NCI-H1105 (cell line): ENCODE measurements at places on chromosomes 1 and 21.

DNA sequence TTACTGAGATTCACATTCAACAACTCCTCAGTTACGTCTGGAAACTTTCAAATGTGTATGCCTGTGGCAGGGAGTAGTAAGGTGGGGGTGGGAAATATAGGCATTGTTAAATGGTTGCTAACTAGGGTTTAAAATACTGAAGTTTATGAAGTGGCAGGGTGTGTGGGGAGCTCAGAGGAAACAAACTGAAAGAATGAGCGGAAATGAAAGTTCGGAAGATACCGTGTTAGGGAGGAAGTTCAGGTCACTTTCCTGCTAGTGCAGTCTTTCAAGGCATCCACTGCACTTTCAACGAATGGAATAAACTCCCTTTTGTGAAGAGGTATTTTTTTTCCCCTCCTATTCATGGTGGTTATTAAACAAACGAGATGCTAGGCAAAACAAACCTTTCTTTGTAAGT is 19.7 kb downstream of the SYNJ1 start:
- no peak for DNase-seq

- peak; percentile 72 for DNase-seq
These were observed 156.9 kb upstream of the GJB5 start for GRCh38 chr1:34597877-34598514.

DNA sequence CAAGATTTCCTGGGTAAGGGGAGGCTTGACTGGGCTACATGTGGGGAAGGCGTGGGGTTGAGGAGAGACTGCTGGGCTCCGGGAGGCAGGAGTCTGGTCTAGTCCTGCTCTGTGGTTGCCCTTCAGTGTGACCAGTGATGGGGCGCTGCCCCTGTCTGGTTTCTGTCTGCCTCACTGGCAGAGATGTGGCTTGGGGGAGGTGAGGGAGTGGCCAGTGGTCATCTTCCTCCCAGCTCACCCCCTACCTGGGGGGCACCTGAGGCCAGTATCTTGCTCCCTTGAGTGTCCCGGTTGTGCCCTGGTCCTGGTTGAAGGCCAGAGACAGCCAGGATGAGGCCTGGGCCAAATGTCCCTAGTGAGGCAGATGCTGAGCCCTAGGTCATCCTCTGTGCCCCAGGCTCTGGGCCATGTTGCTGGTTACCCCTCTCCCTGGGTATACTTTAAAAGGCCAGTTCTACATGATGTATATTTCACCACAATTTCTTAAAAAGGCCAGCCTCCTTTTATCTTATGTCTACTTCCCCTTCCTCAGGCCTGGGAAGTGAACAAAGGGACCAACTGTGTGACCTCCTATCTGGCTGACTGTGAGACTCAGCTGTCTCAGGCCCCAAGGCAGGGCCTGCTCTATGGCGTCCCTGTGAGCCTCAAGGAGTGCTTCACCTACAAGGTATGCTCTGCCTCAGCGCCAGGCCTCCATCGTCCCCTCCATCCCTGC is 10.5 kb downstream of the FAAH start:
- DNase-seq, result no peak

DNA sequence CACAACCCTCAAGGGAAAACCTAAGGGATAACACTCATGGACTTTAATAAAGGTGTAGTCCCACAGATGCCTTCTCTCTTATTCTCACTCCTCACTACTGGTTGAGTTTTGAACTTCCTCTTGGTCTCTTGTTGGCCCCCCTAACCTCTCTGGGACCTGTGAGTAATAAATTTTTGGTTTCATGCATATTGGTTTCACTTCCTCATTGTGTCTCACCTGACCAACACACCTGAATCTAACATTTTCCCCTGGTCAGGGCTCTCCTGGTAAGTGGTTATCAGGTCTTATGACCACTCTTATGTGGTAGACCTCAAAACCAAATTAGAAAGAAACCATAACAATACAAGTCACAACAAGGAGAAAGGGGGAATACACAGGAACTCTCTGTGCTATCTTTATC is 60.5 kb upstream of the PRMT6 start:
- no peak for DNase-seq

- DNase-seq, result no peak
These were observed 21.4 kb upstream of the BLACAT1 start for GRCh38 chr1:205477121-205477758.

- DNase-seq, result no peak
These were observed 105.1 kb upstream of the ARHGEF16 start for GRCh38 chr1:3349161-3349967.

DNA sequence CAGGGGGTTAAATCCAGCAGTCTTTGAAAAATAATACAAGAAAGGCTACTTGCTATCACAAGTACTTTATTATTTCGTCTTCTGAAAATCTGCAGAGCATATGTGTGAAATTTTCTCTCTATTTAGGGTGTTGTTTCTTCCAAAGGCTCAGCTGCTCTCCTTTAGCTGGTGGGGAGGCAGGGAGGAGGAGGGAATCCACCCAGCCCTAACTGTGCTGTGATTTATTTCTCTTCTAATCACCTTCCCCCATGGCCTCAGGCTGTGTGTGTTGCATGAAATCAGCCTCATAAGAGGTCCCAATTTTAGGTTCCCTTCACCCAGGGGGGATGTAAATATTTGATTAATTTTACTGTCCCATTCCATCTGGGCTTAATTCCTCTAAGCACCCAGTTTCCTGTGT is 77.6 kb upstream of the PGBD5 start:
- DNase-seq, result no peak

GRCh38 chr1:118934706-118935105 is 53.4 kb downstream of the TBX15 start:
- DNase-seq, result no peak

DNA sequence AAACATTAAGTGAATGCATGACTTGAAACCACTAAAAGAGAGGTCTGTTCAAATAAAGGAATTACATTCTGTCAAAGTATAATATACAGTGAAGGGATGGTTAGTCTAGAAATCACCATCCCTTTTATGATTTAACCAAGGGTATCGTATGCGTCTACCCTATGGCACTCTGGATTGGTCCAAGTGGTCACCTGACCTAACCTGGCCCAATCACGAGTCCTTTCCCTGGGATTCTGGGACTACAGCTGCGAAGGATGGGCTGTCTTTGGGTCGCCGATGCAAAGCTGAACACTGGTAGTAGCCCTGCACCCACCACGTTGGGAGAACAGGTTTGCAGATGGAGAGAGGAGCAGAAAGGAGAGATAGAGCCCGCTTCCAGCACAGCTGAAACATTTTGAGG is 30.4 kb upstream of the C1orf198 start:
- DNase-seq, result no peak

DNA sequence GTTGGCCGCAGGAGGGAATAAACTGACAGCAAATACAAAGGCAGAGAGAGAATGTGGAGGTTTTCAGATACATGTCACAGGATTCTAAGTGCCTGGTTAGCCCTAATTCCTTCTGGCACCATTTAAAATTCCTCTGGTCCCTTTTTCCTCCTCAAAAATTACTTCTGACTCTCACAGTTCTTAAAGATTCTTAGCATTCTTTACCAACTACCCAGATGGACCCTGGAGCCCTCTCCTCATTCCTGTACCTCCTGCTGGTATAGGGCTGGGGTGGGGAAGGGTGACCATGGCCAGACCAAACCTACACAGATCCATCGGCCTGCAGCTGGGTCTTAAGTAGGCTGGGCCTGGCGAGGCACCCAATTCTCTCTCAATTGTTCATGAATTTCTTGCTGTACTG is 7.2 kb downstream of the MKNK1 start:
- no peak for DNase-seq

GRCh38 chr1:39666772-39667171 is 5.1 kb downstream of the NT5C1A start:
- no peak for DNase-seq

GRCh38 chr1:240515505-240515904 is 96.5 kb downstream of the GREM2 start:
- DNase-seq, result no peak

DNA sequence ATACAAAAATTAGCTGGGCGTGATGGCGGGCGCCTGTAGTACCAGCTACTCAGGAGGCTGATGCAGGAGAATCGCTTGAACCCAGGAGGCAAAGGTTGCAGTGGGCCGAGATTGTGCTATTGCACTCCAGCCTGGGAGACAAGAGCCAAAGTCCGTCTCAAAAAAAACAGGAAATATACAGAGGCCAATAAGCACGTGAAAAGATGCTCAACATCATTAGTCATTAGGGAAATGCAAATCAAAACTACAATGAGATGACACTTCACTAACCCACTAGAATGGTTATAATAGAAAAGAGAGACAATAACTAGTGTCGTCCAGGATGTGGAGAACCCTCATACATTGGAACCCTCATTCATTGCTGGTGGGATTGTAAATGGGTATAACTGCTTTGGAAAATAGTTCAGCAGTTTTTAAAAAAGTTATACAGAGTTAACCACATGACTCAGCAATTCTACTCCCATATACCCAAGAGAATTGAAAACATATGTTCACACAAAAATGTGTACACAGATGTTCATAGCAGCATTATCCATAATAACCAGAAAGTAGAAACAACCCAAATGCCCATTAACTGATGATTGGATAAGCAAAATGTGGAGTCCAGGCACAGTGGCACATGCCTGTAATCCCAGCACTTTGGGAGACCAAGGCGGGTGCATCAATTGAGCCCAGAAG is 6.4 kb upstream of the E2F2 start:
- no peak for DNase-seq

DNA sequence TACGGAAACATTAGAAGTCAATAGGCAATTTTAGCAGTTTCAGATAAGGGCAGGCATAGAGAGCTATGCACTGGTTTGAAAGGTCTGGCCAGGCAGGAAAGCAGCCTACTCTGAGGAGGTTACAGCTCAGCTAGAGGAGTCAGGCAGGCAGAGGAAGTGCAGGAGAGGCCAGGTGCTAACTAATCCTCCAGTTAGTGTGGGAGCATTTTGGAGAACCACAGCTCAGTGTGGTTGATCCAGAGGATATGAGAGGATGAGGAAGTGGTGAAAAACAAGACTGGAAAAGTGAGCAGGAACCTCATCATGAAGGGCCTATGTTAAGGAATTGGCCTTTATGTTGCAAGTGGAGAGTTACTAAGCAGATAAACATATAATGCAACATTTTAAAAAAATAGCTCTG is 282.4 kb upstream of the SGIP1 start:
- no peak for DNase-seq

DNA sequence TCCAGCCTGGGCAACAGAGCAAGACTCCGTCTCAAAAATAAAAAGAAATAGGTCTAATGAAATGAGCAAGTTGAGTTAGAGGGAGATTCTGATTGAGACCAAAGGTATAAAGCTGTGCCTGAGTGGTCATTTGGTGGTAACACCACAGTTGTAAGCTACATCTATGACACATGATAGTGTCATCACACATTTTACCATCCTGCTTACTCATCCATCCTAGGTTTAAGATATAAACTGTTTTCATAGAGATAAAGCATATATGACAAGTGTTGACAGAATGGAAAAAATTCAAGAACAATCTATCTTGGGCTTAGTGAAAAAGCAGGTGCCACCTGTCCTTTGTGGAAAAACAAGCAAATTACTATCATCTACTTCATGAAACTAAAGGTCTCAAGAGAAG is 7.1 kb upstream of the CFAP141 start:
- DNase-seq, result no peak

- no peak for DNase-seq
These were observed 3.3 kb upstream of the TBX15 start for GRCh38 chr1:118991448-118991847.

DNA sequence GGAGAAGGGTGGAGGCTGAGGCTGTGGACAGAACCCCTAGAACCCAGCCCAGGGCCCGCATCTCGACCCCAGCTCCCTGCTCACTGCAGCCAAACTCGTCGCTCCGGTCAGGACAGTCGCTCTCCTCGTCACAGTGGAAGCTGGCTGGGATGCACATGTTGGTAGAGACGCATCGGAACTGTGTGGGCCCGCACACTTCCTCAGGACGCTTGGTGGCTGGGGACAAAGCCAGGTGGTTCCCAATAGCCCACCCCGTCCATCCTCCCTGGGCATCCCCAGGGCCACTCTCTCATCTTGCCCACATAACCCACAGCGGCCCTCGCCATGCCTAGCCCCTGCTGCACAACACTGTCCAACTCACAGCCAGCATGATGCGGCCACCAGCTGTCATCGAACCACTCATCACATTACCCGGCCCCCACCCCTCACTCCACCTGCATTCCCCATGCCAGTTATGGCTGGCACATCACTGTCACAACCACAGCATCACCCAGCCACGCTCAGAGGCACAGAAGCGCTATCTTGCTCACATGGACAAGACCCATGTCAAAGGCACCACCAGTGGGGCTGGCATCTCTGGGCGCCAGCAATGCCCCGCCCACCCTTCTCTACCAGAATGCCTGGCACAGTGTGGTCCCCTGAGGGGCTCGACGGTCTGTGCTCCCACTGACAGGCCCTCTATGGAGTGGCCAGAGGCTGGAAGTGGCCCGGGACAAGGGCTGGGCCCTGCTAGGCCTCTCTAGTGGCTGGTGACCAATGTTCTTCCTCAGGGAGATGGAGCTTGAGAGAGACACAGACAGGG is 51.7 kb downstream of the HSPG2 start:
- DNase-seq, result no peak

- no peak for DNase-seq
These were observed 32.5 kb downstream of the NPHP4 start for GRCh38 chr1:5959667-5960230.

DNA sequence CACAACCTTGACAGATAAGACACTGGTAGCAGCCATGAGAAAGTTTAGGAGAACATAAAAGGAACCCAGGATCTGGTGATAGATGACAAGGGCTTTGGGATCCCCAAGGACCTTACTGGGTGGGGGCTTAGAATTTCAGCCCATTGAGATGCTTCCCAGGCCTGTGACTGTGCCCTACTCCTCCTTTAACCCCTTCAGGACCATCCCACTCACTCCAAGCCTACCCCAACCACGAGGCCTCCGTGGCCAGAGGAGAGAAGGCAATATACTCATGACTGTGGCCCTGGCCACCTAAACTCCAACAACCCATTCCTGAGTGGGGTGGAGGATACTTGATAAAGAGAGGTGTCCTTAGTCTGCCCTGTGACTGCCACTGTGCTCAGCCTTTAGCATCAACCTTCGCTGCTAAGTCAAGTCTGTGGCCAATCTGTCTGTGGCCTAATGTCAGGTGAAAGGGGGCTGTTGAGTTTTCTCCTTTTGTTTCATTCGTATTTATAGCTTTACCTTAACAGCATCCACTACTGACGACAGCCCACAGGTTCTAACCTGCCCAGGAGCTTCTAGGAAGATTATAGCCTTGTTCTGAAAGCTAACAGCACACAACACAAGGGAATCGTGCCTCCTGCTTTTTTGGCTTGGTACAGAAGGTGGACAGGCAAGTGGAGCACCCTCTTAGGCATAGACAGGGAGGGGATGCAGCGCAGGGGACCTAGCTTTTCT is 16.9 kb upstream of the BCAR3 start:
- no peak for DNase-seq

DNA sequence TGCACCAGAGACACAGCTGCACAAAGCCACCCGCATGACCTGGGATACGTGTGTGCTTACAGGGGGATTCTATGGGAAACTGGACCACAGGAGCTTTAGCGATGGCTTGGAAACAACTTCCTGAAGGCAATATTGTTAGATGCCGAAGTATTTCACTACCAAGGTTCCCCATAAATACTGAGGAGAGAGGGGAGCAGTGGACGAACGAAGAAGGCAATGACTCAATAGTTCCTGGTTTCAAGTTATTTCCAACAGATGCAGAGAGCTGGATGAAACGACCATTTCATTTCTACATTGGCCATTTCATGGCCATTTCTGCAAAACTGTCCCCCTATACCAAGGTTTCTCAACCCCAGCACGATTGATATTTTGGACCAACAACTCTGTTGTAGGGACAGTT is 61.3 kb downstream of the CD34 start:
- no peak for DNase-seq
